ENCODE measurements at places on chromosomes 1 and 21. TPM values are rescaled to one million over a fixed set of nuclear protein-coding genes. Genes with fewer than 3 reads are reported as not detected.

Gene UTS2
- total RNA-seq, result not detected

Gene SASS6
- 8.9 TPM for total RNA-seq

Gene CLDN17
- not detected for total RNA-seq

Gene S100A7A
- total RNA-seq, result not detected

Gene ZNF687
- 16.9 TPM for total RNA-seq

Gene CYP4B1
- total RNA-seq, result not detected

Gene AIRE
- total RNA-seq, result not detected

Gene OVAAL
- not detected for total RNA-seq

Gene SELL
- not detected for total RNA-seq

Data from placental pericyte (primary cell).